Mucosa of descending colon (tissue), 3 donors: ENCODE measurements at places on chromosomes 4 and X.

- DNase-seq: no peak
Measured at GRCh38 chrX:110287605-110288004, 30.3 kb downstream of the AMMECR1 start.

DNA sequence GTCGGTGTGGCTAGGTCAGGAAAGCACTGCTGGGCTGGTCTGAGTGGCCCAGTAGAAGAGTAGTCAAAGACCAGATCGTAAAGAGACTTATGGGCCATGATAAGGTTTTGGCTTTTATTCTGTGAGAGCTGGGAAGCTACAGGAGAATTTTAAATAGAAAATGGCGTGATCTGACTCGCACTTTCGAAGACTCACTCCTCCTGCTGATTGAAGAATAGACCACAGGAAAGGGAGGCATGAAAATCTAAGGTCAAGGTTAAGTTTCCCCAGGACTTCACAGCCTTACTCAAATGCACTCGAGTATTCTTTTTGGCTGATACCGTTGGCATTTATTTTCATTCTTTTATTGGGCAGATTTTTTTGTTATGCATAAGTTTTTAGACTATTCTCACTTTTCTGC is 231.4 kb upstream of the ANKRD50 start:
- DNase-seq: no peak

DNA sequence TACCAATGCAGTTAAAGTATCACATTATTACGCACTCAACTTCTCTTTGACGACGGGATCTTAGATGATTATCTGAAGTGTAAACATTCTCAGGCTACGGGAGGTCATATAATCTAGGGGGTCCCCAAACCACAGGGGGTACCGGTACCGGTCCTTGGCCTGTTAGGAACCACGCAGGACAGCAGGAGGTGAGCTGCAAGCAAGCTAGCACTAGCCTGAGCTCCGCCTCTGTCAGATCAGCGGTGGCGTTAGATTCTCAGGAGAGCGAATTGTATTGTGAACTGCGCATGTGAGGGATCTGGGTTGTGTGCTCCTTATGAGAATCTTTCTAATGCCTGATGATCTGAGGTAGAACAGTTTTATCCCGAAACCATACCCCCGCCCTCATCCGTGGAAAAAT is 20.6 kb upstream of the PRR27 start:
- no peak for DNase-seq

- no peak for DNase-seq
Measured at GRCh38 chr4:128663325-128663724, 146.2 kb upstream of the JADE1 start.

DNA sequence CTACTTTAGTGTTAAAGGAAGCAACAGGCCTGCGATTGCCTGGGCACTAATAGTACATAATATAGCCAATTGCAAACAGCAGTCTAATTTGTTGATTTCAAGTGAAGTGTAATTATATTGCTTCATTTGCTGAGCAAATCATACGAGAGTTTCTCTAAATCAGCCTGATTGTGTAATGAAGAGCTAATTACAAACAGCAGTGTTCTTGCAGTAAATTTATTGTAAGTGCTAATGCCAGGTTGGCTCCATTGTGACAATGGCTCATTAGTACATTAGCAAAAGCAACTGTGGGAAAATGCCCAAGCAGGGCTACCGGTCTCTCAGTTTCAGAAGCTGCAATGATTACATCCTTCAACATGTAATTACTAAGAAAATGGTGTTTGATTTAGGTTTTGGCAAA is 591.5 kb downstream of the GALNTL6 start:
- DNase-seq: no peak

DNA sequence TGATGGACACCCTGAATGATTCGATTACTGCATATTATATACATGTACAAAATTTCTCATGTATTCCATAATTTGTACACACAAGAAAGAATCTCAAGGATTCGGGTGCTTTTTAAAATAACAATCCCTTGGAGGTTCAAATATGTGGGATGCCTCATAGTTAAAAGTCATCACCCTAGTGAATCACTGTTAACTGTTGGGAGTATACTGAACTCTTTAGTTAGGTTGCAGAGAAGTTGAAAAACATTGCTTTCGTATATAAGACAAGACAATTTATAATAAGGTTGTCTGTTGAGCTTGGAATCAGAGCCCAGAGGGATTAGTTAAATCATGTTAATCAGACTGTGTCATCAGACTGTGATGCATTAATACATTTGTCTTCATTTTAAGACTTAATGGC is 15.6 kb downstream of the DCK start:
- no peak for DNase-seq

DNA sequence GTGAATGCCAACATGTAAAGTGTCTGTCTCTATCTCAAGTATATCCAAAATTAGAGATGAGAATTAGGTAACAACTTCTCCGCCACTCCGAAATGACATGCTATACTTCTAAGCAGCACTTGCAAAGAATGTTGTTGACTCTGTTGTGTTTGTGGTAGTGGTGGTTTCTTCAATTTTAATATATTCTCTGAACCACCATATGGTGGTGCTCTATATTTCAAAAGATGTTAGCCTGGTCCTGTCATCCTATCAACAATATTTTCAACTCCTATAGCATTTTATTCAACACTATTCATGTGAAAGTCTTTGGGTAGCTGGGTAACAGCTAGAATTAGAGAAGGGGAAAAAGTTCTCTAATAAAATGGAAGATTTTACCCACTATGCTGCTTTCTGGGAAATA is 1622.8 kb upstream of the IGFBP7 start:
- no peak for DNase-seq

DNA sequence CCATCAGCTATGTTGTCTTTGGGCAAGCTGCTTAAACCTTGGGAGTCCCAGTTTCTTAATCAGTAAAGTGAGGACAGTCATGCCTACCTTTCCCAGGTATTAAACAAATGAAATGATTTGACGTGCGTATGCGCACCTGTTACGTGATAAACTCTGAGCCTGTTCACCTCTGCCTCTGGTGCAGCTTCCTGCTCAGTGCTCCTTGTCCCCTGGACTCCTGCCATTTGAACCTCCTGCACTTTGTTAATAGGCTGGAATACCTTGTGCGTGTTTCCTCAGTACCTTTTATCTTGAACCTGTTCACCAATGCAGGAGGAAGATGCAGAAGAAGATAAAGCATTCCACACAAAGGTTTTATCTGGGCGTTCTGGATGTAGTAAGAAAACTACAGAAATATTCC is 211.9 kb downstream of the CEP135 start:
- no peak for DNase-seq

GRCh38 chr4:53545273-53545672 is 46.0 kb downstream of the LNX1 start:
- no peak for DNase-seq

DNA sequence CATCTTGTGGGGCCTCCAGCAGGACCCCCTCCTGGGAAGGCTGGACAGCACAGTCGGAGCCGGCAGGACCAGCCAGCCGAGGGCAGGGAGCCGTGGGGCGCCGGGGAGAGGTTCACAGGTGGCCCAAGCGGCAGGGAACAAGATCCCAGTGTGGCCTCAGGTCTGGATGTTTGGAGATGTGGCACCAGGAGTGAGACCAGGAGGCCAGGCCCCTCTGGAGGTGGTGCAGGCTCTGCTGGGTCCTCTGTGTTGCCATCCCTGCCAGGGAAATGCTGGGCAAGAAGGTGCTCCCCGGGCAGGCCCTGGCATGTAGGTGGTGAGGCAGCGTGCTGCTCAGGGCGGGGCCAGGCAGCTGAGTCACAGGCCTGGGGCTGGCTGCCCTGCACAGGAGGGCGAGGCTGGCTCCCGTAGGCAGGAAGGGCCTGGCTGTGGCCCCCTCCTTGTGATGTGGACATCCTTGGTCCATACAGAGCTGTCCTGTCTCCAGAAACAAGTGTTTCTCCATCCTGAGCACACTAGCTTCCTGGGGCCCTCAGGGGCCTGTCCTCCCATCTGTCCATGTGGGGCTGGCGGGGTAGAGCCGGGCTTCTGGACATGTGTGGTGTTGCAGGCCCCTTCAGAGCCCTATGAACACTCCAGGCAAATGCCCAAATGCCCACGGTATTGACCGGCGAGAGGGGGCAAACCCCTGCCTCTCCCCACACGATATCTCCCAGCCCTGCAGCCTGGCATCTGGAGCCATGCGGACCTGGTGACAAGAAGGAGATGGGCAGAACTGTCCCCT is 4.8 kb upstream of the HGFAC start:
- peak; percentile 72 for DNase-seq

GRCh38 chr4:4578981-4579380 is 37.1 kb upstream of the STX18 start:
- DNase-seq: no peak

- DNase-seq: no peak
Measured at GRCh38 chr4:180794333-180794732, 1448.9 kb upstream of the TENM3 start.

DNA sequence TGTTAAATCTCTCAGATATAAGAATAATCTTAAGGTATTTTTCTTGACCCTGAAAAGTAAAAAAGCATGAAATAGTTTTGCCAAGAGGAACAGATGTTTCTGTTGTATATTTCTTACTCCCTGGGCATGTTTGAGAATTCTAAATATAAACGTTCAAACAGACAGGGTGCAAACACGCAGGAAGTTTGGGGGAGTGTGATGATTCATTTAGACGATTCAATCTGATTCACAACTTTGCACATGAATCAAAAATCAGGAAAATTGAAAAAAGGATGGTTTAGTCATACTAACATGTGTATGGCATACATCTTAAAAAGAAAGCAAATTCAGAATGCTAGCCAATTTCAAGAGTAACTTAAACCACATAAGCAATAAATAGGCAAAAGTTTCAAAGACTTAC is 340.3 kb upstream of the GRID2 start:
- no peak for DNase-seq

DNA sequence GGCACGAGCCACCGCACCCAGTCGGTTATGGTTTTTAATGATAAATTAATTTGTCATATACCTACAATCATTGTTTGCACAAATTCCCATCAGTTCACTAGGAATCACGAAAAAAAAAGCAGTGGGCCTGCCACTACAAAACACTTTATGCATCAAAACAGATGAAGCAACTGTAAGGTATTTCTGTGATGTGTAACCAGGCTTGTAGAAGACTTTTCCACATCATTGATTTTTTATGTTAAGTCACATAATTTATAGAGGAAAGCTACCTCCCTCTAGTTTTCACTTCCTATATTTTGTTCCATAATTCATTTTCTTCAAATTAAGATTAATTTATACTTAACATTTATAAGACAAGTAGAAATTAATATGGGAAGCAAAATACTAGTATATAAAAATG is 6.7 kb upstream of the FAM200B start:
- no peak for DNase-seq

GRCh38 chr4:189129044-189129694 is 811.5 kb upstream of the FRG1 start:
- no peak for DNase-seq

- no peak for DNase-seq
Measured at GRCh38 chr4:189858435-189858834, 82.2 kb upstream of the FRG1 start.

DNA sequence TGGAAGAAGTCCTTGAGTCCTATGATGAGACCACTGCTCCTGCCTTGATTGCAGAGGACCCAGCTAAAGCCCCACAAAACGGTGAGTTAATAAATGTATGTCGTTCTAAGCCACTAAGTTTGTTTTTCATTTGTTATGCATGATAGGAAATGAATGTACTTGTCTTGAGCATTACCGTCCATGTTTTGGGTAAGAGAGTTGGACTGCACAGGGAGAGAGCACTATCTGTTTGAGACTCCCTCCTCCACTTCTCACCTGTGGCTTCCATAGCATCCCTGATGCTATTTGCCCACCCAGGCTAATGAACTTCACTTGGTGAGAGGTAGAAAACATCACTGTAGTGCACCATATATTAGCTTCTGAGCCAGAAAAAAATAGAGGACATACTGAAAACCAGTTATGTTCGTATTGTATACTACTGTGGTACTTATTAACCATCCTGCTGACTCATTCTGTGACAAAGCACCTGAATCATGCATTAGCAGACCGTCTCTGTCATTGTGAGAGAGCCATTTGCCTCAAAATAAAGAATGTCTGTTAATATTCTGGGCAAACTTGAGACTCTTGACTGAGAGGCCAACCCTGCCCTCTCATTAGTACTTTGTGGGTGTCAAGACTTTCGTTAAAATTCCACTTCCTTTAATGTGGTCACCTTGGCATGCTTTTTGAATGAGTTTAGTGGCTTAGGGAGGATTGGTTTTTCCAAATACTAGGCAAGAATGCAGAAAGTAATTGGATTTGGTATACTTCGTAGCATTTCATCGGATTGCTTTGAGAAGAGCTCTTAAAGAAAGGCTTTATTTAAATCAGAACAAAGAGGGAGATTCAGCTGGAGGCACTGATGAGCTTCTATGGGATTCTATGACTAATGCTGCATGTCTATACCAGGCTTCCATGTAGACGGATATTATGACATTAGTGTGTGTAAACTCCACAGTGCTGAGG is 99.3 kb upstream of the GRPR start:
- no peak for DNase-seq

DNA sequence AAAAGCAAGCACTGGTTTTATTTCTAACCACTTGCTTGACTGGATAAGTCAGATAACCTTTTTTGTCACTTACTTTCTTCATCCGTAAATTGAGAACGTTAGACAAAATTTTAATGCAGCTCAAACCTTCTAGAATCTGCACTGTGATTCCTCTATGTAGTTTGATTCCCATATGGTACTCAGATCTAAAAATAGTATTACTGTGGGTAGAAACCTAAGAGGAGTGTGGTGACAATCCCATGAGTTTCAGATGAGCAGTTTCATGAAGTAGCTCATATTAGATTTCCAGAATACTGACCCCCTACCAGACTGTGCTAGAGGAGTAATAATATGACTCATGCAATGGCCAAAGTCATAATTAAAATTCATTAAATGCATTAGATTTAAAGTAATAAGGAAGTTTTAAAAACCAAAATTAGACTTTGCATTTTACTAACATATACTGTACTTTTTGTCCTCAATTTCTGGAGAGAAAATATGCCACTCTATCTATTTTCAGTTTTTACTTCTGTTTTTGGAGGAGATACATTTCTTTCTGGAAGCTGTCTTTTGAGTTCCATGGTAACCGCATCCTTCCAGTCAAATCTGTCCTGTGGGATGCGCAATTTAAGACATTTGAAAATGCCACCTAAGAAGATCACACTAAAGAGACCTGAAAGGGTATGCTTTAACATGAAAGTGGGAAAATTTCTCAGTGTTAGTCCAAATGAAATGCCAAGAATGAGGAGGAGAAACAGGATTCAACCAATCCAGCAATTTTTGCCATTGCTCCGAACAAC is 64.1 kb upstream of the GPM6A start:
- no peak for DNase-seq

DNA sequence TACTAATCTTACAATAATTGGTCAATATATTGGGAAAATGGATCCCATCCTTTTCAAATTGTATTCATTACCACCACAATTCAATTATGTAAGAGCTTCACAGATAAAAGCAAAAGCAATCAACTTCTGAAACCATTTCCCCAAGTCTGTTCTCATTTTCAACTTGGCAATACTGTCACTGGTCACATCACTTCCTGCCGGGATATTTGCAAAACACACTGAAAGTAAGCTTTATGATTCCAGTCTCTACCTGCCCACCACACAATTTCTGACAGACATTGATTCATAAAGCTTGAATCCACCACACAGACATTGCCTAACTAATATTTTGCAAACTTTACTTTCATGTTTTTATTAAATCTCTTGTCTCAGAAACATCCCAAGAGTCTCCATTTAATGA is 53.6 kb downstream of the LIN54 start:
- no peak for DNase-seq

- DNase-seq: no peak
Measured at GRCh38 chr4:111678908-111679307, 466.3 kb upstream of the FAM241A start.

GRCh38 chrX:12790885-12791256 is 341 bp upstream of the PRPS2 start:
- peak; percentile 9 for DNase-seq

GRCh38 chrX:67563469-67564448 is 19.9 kb downstream of the AR start:
- no peak for DNase-seq
